ENCODE measurements at places on chromosomes 1 and 21.
A peak's percentile ranks its signal among the peaks of the same experiment; 100 is the strongest.

DNA sequence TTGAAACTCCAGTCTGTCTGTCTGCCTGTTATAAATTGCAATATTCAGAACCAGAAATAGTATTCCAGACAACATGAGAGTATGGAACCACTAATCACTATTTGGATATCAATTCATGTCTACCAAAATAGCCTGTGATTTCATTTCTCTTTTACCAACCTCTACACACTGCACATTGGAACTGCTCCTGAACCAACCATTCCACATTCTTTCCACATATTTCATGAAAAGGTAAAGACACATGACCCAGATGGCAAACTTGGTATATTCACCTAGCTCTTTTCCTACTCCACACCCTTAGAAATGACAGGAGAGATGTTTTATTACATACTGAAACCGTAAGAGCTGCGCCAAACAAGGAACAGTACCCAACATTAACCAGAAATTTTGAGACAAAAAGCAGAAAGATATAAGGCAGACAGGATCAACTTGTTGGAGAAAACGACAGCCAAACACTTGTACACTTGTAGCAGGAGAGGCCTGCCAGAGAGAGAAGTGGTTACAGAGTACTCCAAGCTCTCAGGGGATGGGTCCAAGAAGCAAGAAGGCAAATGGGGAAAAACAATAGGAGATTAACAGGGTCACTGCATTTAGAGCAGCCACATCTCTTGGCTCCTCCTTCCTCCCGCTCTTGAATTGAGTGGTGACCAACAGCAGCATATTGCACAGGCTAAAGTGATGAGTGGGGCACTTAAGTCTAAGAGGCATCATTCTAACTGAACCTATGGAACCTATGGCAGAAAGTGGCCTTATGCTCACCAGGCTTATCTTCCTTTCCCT is 148.7 kb downstream of the SETD4 start:
- no peak for DNase-seq

DNA sequence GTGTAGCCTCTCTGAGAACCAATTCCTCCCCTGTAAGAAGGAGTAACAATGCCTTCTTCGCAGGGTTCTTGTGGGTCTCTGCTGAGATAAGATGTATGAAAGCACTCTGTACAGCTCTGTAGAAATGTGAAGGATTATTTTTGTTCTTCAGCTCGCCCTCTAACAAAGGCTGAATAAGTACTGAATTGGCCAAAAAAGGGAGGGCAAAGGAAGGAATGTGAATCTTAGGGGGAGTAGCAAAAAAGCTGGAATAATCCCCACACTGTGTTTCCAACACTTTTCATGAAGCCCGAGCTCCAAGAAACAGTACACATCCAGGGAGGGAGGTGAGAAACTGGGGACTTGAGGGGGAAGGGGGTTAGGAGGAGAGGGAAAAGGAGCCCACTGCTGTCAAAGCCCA is 14.0 kb upstream of the SLC41A1 start:
- DNase-seq: no peak

DNA sequence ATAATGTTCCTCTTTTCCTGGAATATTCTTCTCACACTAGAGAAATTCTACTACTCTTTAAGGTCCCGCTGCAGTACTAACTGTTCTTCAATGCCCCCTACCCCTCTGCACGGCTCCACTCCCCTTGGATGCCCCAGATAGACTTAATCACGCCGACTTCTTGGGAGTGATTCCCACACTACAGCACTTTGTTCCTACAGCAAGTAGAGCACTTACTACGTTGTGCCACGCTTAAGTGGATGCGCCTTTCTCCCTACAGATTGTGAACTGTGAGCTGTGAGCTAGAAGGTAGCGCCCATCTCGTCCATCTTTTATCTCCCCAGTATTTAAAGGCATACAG is 2.2 kb downstream of the ZNF436 start:
- no peak for DNase-seq

GRCh38 chr1:207933205-207933800 is 22.4 kb upstream of the CD34 start:
- DNase-seq: no peak

GRCh38 chr1:69315823-69316222 is 251.9 kb upstream of the LRRC7 start:
- DNase-seq: no peak

GRCh38 chr1:233673947-233674431 is 60.1 kb downstream of the KCNK1 start:
- DNase-seq: no peak

DNA sequence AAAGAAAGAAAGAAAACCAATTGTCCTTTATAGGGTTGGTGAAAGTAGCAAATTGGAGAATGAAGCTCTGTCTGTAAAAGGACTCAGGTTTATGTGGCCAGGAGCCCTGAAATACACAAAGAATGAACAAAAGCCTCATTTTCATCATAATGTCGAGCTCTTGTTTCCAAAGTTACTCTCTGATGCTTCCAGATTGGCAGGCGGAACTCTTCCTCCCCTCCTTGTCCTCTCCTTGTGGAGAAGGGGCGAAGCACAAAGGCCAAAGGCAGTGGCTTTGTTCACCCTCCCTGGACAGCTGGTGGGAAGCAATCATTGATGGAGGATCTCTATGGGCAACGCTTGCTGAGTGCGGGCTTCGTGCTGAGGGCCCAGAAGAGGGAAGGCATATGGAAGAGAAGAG is 5.6 kb downstream of the CA6 start:
- no peak for DNase-seq

DNA sequence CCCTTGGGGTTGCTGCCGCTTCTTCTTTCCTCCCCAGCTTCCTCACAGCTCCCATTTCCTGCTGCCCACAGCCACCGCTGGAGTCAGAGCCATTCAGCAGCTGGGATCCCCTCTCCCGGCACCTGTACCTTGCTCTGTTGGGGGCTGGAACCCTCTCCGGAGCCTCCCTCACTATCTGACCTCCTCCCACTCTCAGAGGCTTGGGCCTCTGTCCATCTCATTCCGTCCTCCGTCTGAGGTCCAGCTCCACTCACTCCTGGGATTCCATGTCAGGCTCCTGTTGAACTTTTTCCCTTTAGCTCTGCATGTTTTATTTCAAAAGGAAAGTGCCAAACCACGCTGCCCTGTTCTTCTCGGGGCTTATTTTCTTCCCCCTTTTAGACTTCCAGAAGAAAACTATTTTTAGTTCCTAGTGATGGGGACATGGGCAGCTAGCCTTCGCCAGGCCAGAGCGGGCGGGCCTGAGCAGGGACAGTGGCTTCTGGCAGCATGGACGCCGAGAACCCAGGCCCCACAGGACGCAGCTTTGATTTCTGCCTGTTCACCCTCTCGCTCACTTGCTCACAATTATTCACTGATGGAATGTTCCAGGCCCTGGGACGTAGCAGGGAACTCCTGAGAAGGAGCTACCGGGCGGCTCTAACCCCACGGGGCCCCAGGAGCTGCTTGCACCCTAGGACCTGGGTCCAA is 79.2 kb downstream of the ARHGEF10L start:
- DNase-seq: no peak

DNA sequence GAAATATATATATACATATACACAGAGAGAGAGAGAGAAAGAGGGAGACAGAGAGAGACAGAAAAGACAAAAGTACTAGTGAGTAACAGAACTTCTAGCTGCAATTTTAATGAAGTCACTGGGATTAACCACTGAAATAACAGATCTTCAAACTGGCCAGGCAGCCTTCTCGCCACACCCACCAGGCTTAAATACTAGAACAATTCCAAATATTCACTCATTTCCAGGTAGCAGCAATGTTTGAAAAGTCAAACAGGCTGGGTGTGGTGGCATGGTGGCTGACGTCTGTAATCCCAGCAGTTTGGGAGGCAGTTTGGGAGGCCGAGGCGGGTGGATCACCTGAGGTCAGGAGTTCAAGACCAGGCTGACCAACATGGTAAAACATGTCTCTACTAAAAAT is 5.2 kb downstream of the PRDX1 start:
- no peak for DNase-seq

- DNase-seq: peak; percentile 29
Measured at GRCh38 chr1:74468982-74469603, 43.3 kb downstream of the LRRC53 start.

DNA sequence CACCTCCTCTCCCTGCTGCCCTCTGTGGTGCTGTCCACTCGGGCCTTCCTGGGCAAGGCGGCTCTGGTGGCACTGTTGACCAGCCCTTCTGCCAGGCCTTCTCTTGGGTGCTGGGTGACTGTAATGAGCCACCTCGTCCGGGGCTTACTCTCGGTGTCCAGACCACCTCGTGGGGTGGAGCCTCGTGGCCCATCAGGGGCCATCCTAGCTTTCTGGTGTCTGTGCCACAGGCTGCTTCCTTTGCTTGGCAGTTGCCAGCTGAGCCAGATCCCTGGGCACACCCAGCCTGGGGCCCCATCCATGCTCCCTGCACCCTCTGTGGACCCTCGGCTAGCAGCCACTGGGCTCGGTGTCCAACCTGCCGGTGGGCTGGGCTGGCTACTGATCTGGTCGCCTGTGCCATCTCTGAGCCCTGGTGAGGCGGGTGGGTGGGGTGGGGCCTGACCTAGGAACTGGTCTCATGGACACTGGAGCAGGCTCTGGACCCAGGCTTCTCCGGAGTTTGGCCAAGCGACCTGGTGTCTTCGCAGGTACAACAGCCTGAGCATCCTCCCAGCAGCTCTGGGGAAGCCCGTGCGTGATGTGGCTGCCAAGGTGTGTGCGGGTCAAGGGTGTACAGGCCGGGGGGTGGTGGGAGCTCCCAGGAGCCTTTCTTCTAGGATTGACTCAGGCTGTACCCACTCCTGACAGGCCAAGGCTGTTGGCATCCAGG is 1.4 kb downstream of the PRXL2B start:
- DNase-seq: no peak

DNA sequence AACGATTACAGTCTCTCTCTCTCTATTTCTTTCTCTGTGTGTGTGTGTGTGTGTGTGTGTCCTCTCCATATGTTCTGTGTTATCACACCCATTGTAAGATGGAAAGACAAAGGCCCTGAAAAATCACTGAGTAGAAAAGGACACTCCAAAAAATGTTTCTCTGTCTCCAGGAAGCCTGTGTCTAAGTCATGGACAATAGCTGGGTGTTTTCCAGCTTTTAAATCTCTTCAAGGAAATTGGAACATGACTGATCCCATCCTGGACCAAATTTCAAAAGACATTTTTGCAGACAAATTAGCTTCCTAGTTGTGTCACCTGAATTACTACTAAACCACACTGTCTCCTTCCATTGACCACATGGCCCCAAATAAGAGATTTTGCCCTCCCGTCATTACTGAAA is 31.0 kb upstream of the LMX1A start:
- no peak for DNase-seq

- no peak for DNase-seq
Measured at GRCh38 chr1:220616836-220617235, 73.3 kb upstream of the C1orf115 start.

DNA sequence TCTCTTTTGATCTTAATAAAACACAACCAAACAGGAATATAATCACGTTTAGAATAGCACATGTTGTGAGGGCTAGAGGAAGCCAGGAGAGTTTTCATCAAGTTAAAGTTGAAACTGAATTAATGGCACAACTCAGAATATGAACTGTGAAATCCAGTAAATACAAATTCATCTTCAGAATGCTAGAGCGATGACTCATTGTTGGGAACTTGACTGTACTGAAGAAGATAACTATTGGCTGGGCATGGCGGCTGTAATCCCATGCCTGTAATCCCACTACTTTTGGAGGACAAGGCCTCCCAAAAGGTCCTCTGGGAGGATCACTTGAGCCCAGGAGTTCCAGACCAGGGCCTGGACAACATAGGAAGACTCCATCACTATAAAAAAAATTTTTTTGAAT is 8.8 kb downstream of the SYF2 start:
- DNase-seq: no peak

GRCh38 chr1:7648761-7649384 is 122.2 kb upstream of the VAMP3 start:
- DNase-seq: no peak

- no peak for DNase-seq
Measured at GRCh38 chr1:182569939-182570610, 19.0 kb downstream of the RNASEL start.

DNA sequence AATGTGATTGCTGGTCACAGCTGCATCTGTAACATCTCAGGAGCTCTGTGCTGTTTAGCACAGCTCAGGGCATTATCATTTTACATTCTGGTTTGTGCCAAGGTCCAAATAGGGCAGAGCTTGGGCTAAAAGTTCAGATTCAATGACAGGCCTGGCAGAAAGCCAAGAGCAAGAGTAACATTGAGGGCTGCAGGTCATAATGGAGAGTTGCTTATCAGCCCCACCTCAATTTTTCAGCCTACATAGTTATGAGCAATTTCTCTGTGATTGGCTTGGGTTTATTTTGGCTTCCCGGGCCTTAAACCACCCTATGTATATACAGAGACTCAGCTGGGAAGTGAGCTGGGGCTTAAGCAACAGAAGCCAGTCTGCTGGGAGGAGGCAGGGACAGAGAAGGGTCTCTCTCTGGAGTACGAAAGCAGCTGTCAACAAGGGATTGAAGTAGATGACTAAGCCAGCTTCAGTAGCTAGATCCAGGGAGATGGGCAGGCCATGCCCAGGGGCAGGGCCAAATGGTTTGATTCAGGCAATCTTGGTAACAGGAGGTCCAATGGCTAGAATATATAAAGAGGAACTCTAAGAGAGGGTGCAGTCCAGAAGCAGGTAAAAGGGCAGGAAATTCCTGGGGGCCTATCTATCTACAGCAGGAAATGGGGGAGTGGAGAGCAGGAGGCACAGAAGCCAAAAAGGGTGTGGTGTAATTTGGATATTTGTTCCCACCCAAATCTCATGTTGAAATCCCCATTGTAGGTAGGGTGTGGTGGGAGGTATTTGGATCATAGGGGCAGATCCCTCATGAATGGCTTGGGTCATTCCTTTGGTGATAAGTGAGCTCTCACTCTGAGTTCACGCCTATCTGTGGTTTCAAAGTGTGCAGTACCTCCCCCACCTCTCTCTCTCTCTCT is 49.0 kb downstream of the BRINP2 start:
- DNase-seq: no peak

GRCh38 chr1:58762806-58763205 is 21.0 kb downstream of the JUN start:
- no peak for DNase-seq

DNA sequence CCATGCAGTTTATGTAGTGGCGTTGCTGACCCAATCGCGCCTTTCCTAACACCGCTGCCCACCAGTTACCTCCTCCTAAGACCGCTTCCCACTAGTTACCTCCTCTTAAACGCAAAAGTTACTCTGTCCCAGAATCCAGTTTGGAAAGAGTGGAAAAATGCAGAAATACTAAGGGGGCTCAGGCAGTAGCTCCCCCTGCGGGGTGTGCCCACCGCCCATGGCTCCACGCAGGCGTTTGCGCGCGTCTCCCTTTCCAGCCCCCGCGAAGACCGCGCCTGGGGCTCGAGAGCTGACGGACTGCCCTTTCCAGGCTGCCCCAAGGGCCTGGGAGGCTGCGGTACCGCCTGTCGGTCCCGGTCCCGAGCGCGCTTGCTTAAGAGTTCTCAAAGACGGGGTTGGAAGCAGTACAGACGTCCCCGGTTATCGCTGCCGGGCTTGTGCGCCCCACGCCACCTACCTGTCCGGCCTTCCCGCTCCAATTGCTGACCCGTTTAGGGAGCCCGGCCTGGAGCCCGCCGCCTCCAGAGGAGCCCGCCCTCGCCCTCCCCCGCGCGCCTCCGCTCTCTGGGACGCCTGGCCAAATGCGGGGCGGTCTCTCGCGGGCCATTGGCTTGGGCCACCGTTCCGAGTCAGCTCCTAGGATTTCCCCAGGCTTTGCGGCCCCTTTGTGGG is 414.1 kb upstream of the ESRRG start:
- no peak for DNase-seq

Data from activated CD4-positive, alpha-beta T cell treated with anti-CD3 and anti-CD28 coated beads, Interleukin-2, Interleukin-6, amounts not matched to agents 100 ng/mL and 50 ng/mL, durations not matched to agents 16 hours and 8 hours (primary cell).